Stimulated activated CD8-positive, alpha-beta memory T cell treated with anti-CD3 and anti-CD28 coated beads, Interleukin-15, amount 100 ng/mL, for 48 hours (primary cell): ENCODE measurements at places on chromosomes 13 and 19.

DNA sequence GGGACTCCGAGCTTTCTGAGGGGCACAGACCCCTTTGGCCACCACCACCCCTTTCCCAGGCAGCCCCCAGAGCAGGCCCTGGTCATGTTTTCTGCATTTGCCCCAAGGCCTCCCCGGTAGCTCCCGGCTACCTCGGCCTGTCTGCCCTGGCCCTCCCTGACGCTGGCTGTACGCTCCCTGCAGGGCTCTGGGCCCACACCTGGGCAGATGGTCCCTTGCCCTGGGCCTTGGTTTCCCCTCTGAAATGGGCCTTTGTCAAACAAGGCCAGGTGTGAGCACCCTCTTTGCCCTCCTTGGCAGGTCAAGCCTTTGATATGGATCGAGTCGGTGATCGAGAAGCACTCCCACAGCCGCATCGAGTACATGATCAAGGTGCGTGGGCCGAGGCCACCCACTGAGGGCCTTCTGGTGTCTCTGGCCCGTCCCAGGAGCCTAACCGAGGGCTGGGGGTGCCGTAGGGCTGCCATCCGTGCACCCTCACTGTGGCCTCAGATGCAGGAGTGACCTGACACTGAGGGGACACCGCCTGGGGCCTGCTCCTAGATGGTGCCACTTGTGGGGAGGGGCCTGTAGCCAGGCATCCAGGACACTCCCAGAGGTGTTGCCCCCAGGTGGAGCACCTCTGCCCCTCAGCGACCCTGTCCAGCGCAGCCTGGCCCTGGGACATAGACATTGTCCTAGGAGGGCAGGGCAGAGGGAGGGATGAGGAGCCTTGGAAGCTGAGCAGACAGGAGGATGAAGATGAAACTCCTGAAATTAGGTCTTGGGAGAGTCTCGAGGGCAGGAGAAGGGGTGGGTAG is 30.3 kb downstream of the AP1M1 start:
- DNase-seq, result no peak

DNA sequence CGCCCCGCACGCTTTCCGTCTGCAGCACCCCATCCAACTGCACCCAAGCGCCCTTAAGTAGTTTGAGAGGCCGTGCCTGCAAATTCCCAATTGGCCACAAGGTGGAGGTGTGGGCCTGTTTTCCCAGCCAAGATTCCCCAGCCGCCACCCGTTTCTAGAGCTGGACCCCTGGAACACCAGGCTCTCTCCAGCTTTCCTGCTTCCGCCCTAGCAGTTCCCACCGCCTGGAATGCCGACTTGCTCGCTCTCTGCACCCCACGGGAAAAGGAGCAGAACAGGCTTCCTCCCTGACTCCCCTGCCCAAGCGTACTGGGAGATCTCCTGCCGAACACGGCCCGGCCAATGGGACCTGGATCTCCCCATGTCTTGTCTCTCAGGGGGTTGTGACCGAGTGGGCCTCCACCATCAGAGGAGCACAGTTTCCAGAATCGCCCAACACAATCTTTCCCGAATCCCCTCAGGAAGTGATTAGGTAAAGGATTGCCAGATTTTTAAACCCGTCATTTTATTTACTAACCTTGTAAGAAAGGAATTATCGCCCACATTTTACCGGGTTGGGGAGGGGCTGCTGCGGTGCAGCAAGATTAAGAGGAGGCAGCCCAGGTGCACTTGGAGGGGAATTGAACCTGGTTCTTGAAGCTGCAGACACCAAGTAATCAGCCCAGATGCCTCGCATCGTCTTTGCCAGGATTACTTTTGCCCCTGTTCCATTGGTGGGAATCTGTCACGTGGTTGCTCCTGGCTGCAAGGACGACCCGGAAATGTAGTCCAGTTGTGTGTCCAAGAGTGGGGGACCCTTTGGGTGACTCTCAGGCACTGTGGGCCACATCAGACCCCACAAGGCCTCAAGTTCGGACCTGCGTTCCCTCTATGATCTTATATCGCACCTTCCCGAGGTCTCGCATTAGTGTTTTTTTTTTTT is 3.5 kb upstream of the NAPSA start:
- peak; percentile 60 for DNase-seq

GRCh38 chr19:38513762-38514167 is 80.3 kb downstream of the RYR1 start:
- no peak for DNase-seq

- no peak for DNase-seq
Measured at GRCh38 chr13:74004109-74004508, 130.1 kb downstream of the KLF12 start.
